ENCODE measurements at places on chromosomes 6 and 20.

DNA sequence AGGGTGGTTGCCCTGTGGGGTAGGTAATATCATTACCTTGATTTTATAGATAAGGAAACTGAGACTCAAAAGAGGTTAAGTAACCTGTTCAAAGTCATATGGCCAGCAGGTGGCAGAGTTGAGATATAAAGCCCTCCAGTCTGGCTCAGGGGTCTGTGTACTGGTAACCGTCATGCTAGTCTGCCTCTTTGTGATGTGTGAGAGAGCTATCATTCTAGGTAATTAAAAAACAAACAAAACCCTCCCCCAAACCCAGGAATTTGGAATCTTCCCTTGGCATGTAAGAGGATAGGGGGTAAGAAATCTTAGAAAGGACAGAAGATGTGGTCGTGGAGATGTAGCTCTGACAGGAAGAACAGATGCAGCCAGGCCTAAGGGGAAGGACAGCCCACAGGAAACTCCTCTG lies 206.0 kb downstream of the CDC5L start:
- DNase-seq = peak; percentile 30

- no peak for DNase-seq
These were observed 18.5 kb downstream of the POM121L2 start for GRCh38 chr6:27293436-27294098.

DNA sequence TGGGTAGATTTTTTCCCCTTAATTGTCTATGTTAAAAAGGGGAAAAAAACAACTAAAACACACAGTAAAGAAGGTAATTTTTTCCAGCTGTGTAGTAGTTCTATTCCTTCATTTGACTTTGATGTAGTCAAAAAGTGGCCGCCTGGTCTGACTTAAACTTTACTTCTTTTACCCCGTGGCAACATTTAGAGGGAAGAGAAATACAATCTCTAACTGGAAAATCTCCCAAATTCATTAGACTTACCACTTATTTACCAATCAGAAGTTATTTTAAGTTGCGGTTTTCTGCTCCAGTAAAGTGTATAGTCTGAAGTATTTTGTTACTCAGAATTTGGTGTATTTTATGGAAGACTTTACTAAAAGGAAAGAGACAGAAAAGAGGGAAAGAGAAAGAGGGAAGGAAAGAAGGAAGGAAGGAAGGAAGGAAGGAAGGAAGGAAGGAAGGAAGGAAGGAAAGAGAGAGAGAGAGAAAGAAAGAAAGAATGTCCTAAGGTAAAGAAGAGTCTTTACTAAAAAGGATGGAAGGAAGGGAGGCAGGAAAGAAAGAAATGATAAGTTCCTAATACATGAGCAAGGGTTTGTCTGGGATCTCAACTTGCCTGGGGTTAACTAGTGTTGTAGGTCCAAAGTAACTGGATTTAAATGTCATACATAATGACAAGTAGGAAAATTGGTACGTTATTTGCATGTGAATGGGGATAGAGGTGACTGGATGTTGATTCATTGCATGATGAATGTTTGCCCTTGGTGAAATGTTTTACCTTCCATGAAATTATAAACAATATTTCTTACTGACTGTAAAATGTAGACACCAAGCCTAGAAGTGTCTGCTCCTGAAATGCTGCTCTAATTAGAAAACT lies 135.1 kb downstream of the SAMD5 start:
- DNase-seq = no peak

DNA sequence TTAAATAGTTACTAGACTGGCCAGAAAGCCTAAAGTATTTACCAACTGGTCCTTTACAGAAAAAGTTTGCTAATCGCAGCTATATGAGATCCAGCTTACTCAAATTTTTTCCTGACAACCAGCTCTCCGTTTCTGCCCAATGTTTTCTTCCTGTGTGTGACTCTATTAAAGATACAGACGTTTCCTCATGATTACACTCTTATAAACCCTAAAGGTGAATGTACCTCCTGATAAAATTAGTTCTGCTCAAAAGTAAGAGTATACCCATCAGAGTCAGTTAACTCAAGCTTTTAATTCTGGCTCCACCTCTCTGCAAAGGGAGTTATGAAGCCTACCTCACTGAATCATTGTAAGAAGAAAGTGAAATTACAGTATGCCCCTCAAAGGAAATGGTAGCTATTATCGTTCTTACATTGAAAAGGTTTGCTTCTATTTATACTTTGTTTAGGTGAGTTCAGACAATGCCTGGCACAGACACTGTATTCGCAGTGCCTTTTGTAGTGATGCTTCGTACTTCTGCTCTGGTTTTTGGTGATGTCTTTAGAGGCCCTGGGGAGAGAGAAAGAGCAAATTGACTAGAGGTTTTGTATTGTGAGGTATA lies 10.2 kb upstream of the MROH8 start:
- no peak for DNase-seq

GRCh38 chr6:27977387-27977786 lies 20.3 kb downstream of the OR2B6 start:
- DNase-seq = no peak

GRCh38 chr20:46941404-46941803 lies 46.8 kb downstream of the EYA2 start:
- DNase-seq = no peak

GRCh38 chr6:82589509-82590206 lies 226.0 kb downstream of the TPBG start:
- no peak for DNase-seq

DNA sequence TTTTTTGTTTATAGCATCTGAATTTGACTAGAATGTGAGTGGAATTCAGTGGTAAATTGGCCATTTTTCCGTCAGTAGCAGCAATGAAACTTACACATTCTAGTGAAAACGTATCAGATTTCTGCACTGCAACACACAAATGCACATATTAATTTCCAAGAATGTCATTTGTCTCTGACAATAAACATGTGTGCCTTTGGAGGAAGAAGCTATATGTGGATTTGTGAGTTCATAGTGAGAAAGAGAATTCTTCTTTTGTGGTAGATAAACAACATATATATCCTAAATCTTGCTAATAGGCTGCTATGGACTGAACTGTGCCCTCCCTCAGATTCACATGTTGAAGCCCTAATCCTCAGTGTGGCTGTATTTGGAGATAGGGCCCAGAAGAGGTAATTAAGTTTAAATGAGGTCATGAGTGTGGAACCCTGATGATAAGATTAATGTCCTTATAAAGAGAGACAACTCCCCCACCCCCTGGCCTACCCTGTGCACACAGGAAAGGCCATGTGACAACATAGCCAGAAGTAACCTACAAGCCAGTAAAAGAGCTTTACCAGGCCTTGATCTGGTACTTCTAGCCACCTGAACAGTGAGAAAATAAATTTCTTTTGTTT lies 200.2 kb upstream of the EYA4 start:
- no peak for DNase-seq

- no peak for DNase-seq
These were observed 133.2 kb downstream of the SLC16A10 start for GRCh38 chr6:111220383-111221031.

DNA sequence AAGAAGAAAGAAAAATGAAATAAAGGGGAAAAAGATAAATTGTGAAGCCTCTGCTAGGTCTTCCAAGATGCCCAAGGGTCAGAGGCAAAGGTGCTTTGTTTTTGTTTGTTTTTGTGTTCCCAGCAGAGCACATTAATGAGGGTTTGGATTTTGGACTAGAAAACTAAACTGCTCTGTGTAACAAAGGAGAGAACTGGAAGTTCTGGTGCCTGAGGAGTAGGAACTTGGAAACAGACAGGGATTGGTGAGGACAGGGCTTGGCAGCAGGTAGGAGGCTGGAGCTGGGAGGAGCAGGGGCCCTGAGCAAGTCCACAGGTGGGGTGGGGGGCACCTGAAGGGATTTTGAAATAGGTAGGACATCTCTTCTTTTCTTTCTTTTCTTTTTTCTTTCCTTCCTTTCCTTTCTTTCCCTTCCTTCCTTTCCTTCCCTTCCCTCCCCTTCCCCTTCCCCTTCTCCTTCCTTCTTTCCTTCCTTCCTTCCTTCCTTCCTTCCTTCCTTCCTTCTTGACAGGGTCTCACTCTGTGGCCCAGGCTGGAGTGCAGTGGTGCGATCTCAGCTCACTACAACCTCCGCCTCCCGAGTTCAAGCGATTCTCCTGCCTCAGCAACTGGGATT lies 15.3 kb upstream of the ABRACL start:
- DNase-seq = no peak

DNA sequence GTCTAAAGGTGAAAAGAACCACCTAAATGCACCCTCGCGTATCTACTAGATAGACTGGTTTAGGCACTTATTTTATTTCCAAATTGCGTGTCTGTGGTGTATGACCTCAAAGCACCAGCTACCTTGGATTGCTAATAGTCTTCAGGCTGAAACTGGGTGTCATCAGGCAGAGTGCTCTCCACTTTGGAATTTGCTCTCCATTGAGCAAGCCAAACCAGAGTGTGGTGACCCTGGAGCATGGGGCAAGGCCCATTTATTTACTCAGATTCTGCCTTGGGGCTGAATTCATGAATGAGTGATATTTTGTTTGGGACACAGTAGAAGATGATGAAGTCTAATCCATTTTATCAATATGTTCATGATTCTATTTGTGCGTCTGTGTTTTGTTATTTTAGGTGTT lies 812.8 kb upstream of the SLC35B3 start:
- DNase-seq = no peak

DNA sequence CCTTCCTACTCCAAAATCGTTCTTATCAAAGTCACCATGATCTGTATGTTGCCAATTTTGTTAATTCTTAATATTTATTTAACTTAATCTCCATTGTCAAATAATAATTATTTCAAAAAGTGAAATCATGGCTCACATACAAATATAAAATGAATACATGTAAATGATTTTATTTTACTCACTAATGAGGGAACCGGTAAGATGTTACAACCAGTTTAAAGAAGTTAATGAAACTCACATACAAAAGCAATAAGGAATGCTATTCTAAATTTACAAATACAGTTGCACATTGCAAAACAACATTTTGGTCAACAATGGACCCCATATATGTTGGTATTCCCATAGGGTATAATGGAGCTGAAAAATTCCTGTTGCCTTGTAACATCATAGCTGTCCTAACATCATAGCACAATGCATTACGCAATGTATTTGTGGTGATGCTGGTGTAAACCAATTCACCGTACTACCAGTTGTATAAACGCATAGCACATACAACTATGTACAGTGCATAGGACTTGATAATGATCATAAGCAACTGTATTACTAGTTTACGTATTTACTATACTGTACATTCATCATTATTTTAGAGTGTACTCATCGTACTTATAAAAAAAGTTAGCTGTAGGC lies 6.5 kb upstream of the SLC22A16 start:
- no peak for DNase-seq

GRCh38 chr20:62728028-62728780 lies 19.6 kb downstream of the NTSR1 start:
- DNase-seq = no peak

GRCh38 chr6:36639171-36639808 lies 39.2 kb upstream of the CDKN1A start:
- no peak for DNase-seq

GRCh38 chr6:164121527-164121926 lies 707.0 kb downstream of the QKI start:
- DNase-seq = no peak

- no peak for DNase-seq
These were observed 4.4 kb downstream of the TRMT6 start for GRCh38 chr20:5945963-5946362.

GRCh38 chr20:53428996-53429395 lies 164.6 kb downstream of the ZNF217 start:
- no peak for DNase-seq

DNA sequence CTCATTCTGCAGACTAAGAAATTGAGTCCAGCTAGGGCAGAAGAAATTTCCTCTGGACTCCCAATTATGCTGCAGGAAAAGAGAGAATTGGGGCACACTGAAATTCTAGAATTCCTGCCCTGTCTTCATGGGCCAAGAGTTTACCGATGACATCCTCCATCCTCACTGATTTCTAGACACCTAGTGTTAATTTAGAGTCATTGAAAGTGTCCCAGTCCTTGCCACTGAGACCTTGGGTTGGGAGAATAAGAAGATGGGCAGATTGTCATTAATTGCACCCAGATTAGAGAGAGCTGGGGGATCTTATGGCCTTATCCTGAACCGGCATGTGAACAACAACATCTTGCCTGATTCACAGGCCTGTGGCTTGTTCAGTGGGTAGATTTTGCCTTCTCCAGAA lies 29.0 kb downstream of the ANGPT4 start:
- no peak for DNase-seq

- DNase-seq = peak; percentile 49
These were observed 1.1 kb upstream of the RPS6KA2 start for GRCh38 chr6:166627875-166628801.

- no peak for DNase-seq
These were observed 31.5 kb downstream of the POM121L2 start for GRCh38 chr6:27280540-27281000.

GRCh38 chr20:10848810-10849370 lies 175.1 kb upstream of the JAG1 start:
- no peak for DNase-seq

- DNase-seq = no peak
These were observed 775.8 kb downstream of the MAFB start for GRCh38 chr20:39913274-39913673.

- no peak for DNase-seq
These were observed 152.1 kb upstream of the RALGAPA2 start for GRCh38 chr20:20864351-20865096.

- DNase-seq = no peak
These were observed 207.1 kb downstream of the ARID1B start for GRCh38 chr6:156984178-156984738.

- no peak for DNase-seq
These were observed 6.3 kb downstream of the ZMYND8 start for GRCh38 chr20:47350181-47350550.

DNA sequence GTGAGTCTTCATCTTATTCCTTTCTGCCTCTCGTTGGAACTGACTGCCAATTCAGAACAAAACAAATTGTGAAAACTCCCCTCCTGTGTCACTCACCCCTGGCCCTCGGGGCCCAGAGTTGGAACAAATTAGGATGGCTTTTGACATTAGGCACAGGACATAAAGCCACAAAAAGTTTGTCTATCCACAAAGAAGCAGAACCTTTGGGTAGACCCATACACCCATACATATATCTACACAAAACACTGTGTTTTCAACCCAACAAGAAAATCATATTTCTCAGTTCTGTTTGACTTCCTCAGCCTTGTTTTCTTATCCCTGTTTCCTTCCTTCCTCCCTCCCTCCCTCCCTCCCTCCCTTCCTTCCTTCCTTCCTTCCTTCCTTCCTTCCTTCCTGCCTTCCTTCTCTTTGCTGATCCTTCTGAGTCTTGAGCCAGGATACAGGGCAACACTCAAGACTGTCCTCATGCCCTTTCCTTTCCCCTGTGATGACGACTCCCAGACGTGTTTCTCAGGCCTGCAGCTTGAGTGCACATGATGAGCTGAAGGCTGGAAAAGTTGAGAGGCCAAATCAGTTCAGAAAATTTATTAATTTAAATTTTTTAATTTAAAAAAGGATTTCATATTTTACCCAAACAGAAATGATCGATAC lies 41.7 kb upstream of the NKX2-2 start:
- no peak for DNase-seq

Data from CD4-positive, alpha-beta T cell (primary cell).